Activated CD8-positive, alpha-beta memory T cell treated with anti-CD3 and anti-CD28 coated beads for 1 hour (primary cell): ENCODE measurements at places on chromosomes 4 and X.

DNA sequence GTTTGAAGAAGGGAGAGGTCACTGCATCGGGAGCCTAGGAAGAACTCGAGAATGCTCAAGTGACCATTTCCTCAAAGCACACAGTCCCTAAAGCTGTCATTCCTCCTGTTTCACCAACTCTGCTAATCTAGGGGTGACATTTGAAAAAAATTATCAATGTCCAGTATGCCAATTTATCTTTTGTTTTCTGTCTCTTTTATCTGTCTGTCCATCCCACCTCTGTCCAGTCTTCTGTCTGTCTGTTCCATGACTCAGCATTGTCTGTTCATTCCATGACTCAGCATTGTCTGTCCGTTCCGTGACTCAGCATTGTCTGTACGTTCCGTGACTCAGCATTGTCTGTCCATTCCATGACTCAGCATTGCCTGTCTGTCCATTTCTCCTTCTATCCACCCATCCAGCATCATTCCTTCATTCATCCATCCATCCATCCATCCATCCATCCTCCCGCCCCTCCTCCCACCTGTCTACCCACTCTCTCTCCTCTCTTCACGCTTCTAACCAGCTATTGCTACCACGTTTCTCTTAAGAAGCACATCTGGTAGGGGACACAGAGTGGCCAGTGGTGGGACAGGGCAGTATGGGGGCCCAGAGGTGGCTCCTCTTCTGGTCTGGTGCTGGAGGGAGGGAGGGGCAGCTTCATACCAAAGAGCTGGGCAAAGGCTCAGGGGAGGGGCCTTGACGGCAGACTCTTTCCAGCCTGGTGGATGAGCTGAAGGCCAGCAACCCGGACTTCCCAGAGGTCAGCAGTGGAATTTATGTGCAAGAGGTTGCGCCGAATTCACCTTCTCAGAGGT, 34.1 kb downstream of the HTRA3 start:
- no peak for DNase-seq

GRCh38 chr4:87058356-87059073, 123.7 kb downstream of the AFF1 start:
- no peak for DNase-seq

GRCh38 chr4:30511751-30512150, 208.4 kb upstream of the PCDH7 start:
- DNase-seq: no peak

DNA sequence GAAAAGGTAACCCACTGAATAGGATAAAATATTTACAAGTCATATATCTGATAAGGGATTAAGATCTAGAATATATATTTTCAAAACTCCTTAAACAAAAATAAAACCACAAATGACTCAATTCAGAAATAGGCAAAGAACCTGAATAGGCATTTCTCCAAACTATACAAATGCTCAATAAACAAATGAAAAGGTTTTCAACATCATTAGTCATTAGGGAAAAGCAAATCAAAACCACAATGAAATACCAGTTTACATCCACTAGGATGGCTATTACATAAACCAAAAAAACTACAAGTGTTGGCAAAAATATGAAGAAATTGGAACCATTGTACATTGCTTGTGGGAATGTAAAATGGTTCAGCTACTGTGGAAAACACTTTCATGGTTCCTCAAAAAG, 167.0 kb upstream of the GALNT7 start:
- DNase-seq: no peak

DNA sequence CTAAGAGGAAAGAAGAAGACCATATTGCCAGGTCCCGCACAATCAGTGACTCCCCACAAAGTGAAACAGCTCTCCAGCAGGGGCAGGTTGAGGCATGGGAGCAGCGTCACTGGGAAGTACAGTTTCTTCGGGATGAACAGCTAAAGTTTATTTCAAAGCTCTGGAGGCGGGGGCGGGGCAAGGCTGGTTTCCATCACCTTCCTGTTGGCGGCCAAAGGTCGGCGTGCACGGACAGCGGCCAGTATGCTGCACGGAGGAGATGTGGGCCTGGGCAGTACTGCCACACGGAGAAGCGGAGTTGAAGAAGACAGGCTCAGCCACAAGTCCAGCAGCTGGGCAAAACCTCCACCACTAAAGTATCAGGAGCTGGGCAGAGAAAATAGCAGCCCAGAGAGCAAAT, 951 bp upstream of the ZNF518B start:
- no peak for DNase-seq

- DNase-seq: no peak
Observed at GRCh38 chr4:38582889-38583470, 81.0 kb upstream of the KLF3 start.

- DNase-seq: no peak
Observed at GRCh38 chr4:31645236-31645635, 925.1 kb downstream of the PCDH7 start.

DNA sequence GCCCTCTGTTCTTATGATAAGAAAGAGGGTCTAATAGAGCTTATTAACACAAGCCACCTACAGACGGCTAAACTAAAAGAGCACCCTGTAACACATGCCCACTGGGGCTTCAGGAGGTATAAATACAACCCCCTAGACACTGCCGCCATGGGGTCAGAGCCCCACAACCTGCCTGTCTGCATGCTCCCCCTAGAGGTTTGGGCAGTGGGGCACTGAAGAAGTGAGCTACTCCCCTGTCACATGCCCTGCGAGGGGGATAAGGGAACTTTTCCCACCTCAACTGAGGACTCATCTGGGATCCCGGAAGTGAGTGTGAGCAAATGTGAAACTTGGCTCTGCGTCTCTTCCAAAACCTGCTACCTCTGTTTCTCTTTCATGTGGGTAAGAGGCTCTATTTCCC, 334.5 kb downstream of the ADAM29 start:
- no peak for DNase-seq

- no peak for DNase-seq
Observed at GRCh38 chr4:7185487-7186030, 6.8 kb upstream of the SORCS2 start.

- DNase-seq: no peak
Observed at GRCh38 chr4:119615068-119615719, 13.4 kb downstream of the PDE5A start.

DNA sequence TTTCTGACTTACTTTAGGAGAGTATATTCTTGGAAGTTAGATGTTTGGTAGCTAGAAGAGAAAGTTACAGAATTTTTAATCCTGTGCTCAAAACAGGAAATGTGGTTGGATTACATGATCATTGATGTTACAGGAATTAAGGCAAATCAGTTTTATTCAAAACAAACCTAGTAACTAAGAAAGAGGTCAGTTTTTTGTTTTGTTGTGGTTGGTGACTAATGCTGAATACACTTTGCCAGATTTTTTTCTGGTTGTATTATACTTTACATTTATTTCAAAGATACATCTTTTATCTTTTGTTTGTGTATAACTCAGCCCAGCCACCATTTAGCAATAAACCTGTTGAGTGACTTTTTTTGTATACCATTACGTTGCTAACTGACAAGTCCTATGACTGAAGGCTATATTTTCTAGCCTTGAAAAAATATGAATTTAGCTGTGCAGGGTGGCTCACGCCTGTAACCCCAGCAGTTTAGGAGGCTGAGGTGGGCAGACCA, 116.7 kb downstream of the KLHL8 start:
- DNase-seq: no peak

DNA sequence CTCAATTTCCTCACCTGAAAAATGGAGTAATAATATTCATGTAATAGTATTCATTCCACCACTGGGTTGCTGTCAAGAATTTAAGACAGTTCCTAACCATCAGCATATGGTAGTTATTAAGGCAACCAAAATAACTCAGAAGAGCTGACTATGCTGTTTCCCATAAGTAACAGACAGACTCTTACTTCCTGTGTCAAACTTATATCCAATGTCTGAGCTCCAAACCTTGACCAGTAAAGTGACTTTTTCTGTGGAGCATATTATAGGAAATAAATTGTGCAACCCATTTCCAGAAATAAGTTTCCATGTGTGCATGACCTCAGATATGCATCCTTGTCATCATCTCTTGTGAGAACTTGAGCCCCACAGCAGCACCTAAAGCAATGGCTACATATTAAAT, 78.8 kb downstream of the HADH start:
- no peak for DNase-seq

GRCh38 chrX:22237479-22237878, 35.2 kb upstream of the CBLL2 start:
- no peak for DNase-seq

DNA sequence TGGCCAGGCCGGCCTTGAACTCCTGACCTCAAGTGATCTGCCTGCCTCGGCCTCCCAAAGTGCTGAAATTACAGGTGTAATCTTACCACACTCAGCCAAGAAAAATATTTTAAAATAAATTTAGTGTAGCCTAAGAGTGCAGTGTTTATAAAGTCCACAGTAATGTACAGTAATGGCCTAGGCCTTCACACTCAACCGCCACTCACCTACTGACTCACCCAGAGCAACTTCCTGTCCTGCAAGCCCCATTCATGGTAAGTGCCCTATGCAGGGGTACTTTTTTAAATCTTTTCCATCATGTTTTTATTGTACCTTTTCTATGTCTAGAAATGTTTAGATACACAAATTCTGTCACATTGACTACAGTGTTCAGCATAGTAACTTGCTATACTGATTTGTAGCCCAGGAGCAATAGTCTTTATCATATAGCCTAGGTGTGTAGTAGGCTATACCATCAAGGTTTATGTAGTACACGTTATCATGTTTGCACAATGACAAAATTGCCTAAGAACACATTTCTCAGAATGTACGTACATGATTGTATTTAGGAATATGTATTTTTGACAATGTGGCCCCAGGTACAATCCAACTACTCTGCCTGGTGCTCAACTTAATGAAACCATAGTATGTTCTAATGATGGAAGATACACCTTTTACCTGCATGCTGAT, 455.2 kb downstream of the PCDH7 start:
- DNase-seq: no peak

DNA sequence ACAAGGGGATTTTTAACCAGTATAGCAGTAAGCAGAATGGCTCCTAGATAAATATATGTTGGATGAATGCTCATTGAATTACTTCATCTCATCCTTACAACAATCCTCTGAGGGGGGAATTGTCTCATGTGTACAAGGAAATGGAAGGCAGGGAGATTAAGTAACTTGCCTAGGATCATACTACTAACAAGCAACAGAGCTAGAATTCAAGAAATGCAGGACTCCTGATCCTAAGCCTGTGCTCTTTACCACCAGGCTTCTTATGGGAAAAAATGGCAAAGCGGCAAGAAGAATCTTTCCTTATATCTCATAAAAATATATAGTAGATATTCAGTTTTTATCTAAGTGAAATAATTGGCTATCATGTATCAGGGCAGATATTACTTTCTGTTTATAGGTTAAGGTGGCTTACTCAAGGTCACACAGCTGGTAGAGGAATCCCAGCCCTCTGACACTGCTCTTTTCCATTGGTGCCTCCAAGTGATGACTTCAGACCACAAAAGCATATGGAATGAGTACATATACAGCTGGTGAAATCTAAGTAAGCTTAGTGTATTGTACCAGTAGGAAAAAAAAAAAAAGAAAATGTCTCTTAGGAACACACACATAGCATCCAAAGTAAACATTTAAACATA, 2.1 kb downstream of the ABHD18 start:
- no peak for DNase-seq

DNA sequence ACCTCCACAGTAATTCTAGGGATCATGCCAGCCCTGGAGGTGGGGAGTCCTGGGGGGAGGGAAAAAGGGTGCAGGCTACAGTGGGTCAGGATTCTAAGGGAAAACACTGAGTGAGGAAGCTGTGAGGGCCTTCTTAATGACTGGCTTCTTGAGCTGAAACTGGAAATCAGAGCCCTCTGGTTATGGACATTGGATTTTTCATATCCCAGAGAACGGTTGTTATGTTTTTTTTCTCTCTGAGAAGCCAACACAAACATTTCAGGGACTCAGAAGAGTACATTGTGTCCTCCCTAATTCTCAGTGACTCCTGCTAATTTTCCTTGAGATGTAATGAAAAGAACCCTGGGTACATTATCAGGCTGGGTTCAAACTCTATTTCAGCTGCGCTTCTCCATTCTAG, 162.4 kb upstream of the PRDX4 start:
- no peak for DNase-seq

- DNase-seq: no peak
Observed at GRCh38 chr4:17376205-17376604, 135.7 kb downstream of the QDPR start.

GRCh38 chrX:153709726-153710674, 14.2 kb downstream of the BCAP31 start:
- DNase-seq: no peak

DNA sequence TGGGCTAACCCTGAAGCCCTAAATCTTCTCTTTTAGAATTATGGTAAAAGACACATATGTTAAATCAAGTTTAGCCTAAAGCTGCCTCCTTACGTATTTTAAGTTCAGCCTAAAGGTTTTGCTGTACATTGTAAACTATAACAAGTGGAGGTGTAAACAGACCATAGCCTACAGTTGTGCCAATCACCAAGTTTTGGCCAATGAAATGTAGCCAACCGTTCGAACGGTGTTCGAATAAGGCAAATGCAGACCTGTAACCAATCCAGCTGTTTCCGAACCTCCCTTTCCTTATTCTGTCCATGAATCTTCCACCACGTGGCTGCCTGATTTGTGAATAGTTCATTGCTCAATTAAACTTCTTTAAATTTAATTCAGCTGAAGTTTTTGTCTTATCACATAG, 52.1 kb upstream of the TBC1D9 start:
- DNase-seq: no peak

DNA sequence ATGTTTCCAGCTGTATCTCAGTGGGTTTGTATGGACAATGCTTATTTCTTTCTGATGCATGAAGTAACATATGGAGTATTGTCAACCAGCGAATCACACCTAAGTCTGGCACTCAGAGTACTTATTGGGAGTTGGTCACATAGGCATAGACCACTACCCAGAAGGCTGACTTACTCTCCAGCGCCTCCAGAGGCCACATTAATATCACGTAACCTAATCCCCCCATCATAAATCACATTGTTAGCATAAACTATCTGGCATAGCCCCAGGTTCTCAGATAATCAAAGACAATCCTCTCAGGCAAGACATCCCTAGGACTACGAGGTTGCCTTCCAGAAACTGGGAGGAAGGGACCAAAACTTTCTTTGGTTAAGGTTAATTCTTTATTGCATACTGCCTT, 560.5 kb upstream of the PABPC4L start:
- no peak for DNase-seq

DNA sequence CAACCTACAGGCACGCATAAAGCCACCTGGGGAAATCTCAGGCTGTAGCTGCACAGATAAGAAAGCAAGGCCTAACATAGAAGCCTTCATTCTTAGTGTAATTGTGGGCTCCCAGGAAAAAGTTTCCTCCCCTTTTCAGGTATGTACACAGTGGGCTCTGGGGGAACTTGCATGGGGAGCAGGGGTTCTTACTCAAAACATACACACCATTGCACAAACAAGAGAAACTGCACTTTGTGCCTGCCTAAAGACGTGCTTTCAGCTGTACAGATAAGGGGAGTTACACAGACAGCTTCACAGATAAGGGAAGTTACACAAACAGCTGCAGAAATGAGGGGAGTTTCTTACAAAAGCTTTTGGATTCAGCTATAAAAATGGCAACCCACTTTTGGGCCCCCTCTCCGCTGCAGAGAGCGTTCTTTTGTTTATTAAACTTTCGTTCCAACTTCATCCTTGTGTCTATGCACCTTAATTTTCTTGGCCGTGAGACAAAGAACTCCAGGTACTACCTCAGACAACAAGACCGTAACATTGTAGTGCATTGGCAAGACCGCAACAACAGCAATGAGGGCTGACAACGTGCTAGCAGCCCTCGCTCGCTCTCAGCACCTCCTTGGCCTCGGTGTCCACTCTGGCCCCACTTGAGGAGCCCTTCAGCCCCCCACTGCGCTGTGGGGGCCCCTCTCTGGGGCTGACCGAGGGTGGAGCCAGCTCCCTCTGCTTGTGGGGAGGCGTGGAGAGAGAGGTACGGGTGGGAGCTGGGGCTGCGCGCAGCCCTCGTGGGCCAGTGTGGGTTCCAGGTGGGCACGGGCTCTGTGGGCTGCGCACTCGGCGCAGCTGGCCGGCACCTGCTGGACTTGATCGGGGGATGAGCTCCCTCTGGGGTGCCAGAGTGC, 317.5 kb downstream of the RAPGEF2 start:
- DNase-seq: no peak
